ENCODE measurements at places on chromosomes 6 and 20.

DNA sequence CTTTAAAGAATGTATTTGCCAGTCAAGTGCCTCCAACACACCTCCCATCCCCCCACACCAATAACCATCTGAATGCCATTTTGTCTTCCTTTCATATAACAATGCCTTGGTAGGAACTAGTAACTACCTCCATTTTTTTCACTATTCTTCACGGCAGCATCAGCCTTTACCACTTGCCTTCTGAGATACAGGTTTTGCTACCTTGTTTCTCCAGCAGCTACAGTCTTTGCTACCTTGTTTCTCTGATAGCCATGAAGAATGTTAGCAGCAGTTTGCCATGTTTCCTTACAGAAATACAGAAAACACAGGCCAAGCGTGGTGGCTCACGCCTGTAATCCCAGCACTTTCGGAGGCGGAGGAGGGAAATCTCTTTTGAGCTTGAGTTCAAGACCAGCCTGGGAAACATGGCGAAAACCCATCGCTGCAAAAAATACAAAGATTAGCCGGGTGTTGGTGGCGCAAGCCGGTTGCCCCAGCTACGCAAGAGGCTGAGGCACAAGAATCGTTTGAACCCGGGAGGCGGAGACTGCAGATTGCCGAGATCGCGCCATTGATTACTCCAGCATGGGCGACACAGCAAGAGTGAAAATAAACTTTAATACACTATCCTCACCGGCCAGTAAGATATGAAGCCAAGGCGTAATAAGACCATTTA lies 100.9 kb downstream of the HFE start:
- peak; percentile 75 for DNase-seq

GRCh38 chr20:64192406-64192805 lies 28.2 kb downstream of the MYT1 start:
- DNase-seq = no peak

GRCh38 chr20:37522260-37523011 lies 1.4 kb downstream of the NNAT start:
- DNase-seq = no peak

GRCh38 chr20:10597637-10598036 lies 76.2 kb downstream of the JAG1 start:
- DNase-seq = no peak

DNA sequence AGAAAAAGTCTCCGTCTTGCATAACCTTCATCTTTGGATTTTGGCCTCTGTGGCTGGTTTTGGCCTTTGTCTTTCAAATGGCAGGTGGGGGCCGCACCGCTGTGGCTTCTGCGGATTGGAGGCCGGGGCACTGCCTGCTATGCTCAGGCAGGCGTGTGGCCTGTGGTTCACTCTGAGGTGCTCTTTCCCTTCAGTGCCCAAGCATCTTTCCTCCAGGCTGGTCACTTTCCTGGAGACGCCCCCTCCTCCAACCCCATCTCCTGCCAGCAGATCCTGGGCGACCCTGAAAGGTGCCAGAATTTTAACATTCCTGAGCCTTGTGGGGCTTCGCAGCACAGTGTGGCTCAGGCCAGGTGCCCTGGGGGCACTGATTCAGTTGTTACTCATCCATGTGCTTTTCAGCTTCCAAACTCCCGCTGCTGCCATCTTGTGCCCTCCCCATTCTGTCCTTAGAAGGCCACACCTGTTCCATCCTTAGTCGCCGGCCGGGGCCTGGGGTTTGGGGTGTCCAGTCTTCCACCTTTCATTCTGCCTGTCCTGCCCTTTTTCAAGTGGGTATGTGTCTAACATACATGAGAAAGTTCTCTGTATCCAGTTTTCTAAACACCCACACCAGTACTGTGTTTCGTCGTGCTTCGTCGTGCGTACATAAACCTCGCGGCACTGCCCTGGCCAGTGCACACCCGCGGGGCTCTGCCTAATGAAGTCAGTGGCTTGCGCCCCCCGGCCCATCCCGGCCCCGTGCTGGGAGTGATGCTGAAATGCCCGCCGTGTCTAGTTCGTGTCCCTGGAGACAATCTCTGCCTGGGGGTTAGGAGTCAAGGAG lies 12.1 kb downstream of the SS18L1 start:
- DNase-seq = no peak

DNA sequence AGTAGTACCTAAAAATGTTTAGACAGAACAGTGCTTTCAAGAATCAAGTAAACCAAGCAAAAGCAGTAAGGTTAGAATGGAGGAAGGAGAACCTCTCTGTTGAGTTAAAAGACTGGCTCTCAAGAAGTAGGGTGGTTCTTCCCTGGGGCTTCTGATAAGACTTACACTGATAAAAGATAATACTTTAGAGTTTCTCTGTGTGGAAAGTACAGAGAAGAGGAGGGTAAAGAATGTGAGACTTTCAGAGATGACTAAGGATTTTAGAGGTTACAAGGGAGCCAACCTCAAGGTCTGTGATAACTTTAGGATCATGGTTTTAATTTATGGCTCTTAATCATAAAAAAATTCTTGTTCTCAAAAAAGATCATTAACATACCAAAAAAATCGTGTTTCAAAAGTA lies 30.9 kb upstream of the ALDH8A1 start:
- DNase-seq = no peak

DNA sequence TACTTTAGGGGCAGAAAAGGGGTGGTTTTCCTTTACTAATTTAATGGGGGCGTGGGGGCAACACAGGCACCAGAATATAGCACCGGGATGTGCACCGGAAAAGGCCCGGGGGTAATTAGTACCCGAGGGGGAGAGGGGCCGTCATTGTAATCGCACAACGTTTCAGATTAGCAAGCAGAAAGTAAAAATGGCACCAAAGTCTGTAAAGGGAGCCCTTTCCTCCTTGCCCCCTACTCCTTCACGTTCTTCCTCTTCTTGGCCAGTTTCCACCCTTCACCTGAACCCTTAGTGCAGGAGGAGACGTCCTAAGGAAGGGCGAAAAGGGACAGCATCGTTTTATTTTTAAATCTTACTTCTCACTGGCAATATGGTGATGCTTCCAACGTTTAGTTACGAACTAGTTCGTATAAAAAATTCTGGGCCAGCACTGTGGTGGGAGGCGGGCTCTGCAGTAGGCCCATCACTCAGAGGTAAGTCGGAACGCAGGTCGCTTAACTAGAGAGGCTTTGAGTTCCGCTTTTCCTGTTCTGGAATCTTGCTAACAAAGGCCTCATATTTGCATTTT lies 742 bp upstream of the CEP85L start:
- DNase-seq = no peak

DNA sequence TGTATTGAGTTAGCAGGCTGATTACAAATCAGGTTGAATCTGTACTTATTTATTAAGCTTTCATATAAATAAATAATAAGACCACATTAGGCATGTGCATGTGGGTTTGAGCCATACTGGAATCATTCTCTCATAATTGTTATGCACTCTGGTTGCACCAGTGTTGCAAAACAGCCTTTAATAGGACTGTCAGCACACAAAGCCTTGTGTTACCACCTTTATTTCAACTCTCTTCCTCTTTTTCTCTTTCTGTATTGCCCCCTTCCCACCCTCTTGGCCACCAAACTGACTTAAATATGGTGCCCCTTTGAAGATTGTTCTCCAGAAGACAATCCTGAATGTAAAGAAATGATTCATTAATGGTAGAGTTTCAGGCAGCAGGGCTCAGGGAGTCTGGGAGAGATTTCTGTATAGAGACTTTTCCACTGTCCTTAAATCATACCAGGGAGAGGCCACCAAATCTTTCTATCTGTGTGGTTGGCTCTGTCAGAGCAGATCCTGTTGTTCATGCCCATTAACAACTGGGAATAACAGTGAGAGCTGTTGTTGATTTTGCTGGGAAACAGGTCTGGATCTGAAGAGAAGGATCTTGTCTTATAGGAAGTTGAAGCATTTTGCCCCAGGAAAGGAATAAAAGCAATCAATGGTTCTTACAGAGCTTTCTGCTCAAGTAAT lies 131.6 kb upstream of the SOX4 start:
- no peak for DNase-seq

DNA sequence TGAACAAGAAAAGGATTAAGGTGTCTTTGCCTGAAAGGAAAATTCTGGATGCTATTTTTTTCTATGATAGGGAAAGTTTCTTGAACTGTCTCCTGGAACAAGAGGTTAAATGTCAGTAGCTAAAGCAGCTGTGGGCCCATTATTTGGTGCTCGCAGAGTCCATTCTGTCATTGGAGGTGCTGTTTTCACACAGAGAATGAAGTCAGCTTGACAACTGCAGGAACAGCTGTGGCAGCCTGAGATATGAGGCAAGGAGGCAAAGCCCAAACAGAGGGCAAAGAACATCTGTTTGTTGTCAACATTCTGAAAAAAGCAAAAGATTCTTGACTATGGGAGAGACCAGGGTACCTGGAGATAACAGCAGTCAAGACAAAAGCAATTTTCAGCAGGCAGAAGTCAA lies 548.2 kb downstream of the KIF16B start:
- DNase-seq = no peak

- DNase-seq = no peak
Measured at GRCh38 chr6:153368131-153368530, 237.0 kb upstream of the RGS17 start.

- no peak for DNase-seq
Measured at GRCh38 chr6:97654674-97655073, 371.7 kb upstream of the MMS22L start.

DNA sequence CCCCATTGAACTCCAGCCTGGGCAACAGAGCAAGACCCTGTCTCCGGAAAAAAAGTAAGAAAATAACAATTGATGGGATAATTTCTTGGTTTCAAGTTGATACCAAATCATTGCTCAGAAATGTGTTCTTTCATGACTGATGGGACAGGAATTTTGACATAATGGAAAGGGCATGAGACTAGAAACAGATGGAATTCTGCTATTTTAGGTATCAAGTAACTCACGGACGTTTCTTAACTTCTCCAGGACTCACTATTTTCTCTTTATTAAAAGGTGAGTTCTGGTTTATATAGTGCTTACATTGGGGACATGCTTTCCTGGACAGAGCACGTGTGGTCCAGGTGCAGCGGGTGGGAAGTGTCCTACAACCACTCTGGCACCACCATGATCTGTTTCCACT lies 6.0 kb upstream of the DSP start:
- no peak for DNase-seq

GRCh38 chr20:3819411-3820047 lies 818 bp upstream of the AP5S1 start:
- no peak for DNase-seq

DNA sequence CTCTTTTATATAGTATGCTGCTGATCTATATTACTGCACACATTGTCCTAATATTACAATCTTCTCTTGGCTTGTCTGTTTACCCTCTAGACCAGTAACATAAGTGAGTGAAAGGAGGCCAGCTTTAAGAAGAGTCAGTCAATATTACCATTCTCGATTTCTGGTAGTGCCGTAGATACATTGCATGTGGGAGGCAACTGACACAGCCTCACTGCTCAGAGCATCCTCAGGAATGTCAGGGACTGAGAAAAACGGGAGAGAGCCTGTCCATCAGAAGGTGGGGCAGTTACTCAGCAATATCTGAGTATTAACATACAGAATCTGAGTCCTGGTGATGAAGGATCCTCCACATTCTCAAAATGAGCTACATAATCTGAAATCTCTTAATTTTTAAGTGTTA lies 259.9 kb downstream of the GJA1 start:
- DNase-seq = no peak

DNA sequence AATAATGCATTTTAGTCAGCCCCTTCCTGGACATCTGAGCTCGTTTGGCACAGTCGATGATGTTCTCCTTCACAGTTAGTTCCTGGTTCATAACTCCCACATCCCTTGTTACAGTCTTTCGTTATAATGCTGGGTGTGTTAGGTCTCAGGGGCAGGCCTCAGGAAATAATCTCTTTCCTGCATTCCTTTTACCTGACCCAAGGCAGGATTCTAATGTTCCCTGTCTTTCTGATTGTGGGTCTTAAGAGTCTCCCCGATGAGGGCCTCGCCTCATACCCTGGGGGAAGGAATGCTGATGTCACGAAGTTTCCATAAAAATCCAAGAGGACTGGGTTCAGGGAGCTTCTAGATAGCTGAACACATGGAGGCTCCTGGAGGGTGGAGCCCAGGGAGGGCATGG lies 104.0 kb upstream of the CARMIL1 start:
- no peak for DNase-seq

Data from CD4-positive, alpha-beta memory T cell (primary cell).